HepG2 (cell line): ENCODE measurements at places on chromosomes 11 and 22. TPM values are rescaled to one million over a fixed set of nuclear protein-coding genes. Genes with fewer than 3 reads are reported as not detected.

GRCh38 chr22:43479962-43480361 is 68.1 kb downstream of the MPPED1 start:
- DNase-seq, result no peak
- no peaks in the 10 kb centered on the region for H3K36me3 ChIP-seq
- H3K4me1 ChIP-seq, result peaks cover 1% of the 10 kb centered on the region
- no peaks in the 10 kb centered on the region; the same call in none of the 2 replicates for H3K27me3 ChIP-seq
- H3K4me3 ChIP-seq, result no peak overlapping the region
- no peak overlapping the region for H3K27ac ChIP-seq

DNA sequence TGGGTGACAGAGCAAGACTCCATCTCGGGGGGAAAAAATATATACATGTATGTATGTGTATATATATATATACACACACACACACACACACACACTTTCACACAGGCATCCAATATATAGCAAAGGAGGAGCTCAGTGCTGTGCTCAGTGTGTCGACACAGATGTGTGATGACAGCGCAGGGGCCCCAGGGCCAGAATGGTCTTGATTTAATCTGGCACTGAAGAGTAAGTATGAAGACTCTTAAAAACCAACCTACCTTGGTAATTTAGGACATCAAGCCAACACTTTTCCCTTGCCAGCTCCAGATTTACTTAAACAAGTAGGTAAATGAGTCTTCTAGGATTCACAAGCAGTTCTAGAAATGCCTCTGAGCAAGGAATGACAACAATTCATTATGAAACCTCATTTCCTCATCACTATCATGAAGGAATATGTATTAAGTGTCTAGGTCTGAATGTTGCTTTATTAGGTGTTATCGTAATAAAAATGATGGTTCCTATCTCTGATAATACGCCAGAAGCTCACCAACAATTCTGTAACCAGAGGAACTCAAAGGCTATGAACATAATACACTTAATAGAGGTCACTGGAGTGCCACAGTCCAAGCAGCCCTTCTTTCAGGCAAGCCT is 71.5 kb downstream of the SGSM3 start:
- peaks cover 4% of the 10 kb centered on the region; the same call in 1 of the 3 replicates for H3K36me3 ChIP-seq
- H3K4me1 ChIP-seq, result peaks cover 16% of the 10 kb centered on the region
- DNase-seq, result no peak
- no peak overlapping the region for H3K27ac ChIP-seq

- no peak for DNase-seq
- H3K4me1 ChIP-seq, result 0 out of 2 replicates have a peak, but pooled peaks cover 10% of the 10 kb centered on the region
- peaks cover 48% of the 10 kb centered on the region; the same call in 2 of the 3 replicates for H3K36me3 ChIP-seq
Observed at GRCh38 chr22:32817137-32817730, 15.7 kb downstream of the TIMP3 start.

GRCh38 chr22:36936362-36937116 is 23.1 kb downstream of the CSF2RB start:
- no peaks in the 10 kb centered on the region for H3K4me1 ChIP-seq
- no peak overlapping the region for H3K27ac ChIP-seq
- H3K36me3 ChIP-seq, result no peaks in the 10 kb centered on the region
- no peak for DNase-seq
- peaks cover 71% of the 10 kb centered on the region; the same call in 1 of the 3 replicates for H3K27me3 ChIP-seq

GRCh38 chr11:1484061-1484671 is 2.4 kb downstream of the MOB2 start:
- no peak overlapping the region for H3K27ac ChIP-seq
- H3K27me3 ChIP-seq, result no peaks in the 10 kb centered on the region
- H3K4me1 ChIP-seq, result no peaks in the 10 kb centered on the region
- H3K4me3 ChIP-seq, result no peak overlapping the region
- H3K36me3 ChIP-seq, result peaks cover 10% of the 10 kb centered on the region; the same call in 2 of the 3 replicates

DNA sequence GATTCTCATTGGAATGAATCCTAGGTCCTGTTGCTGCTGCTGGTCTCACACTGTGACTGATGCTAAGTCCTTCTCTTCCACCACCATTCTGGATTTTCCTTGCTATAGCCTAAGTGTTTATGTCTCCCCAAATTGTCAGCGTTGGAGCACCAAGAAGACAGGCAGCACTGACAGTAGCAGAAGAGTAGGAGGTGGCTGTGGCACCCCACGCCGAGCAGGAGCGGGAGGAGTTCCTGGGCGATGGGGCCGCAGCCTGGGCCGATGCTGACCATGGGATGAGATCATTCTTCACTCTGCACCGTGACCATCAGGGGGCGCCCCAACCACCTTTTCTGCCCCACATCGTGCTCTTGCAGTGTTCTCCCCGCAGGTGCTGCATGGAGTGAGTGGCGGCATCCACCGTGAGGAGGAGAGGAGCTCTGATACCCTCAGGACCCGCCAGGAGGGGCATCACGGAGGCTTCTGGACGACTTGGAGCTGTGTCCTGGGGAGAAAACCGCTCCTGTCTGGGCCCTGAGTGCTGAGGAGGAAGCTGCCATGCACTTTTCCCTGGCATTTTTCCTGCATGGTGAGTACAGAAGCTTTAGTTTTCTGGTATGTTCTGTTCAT is 57.0 kb downstream of the LRRC74B start:
- no peaks in the 10 kb centered on the region for H3K36me3 ChIP-seq
- no peak overlapping the region for H3K27ac ChIP-seq
- H3K27me3 ChIP-seq, result peaks cover 1% of the 10 kb centered on the region; the same call in 1 of the 2 replicates
- H3K4me3 ChIP-seq, result no peak overlapping the region
- no peaks in the 10 kb centered on the region for H3K4me1 ChIP-seq

GRCh38 chr22:31122532-31123291 is at the start of gene INPP5J:
Gene INPP5J, plus strand, starts transcription at chr22:31122966. Its CDS starts 49 bp downstream, at chr22:31123015.
- H3K36me3 ChIP-seq, result no peaks in the 10 kb centered on the region
- H3K4me1 ChIP-seq, result peaks cover 40% of the 10 kb centered on the region
- peaks cover 28% of the 10 kb centered on the region for H3K27me3 ChIP-seq
- H3K4me3 ChIP-seq, result peak within 1 kb of the TSS; percentile 44
- peak; percentile 44 for DNase-seq

The TRIM51 gene
- not detected in 2 replicates for total RNA-seq

The PIH1D2 gene
- 2.7 and 2.8 TPM in 2 replicates for total RNA-seq

The KRTAP5-2 gene
- not detected in 2 replicates for total RNA-seq

The ELMOD1 gene
- not detected in 2 replicates for total RNA-seq
